ENCODE measurements at places on chromosomes 1 and 21.

DNA sequence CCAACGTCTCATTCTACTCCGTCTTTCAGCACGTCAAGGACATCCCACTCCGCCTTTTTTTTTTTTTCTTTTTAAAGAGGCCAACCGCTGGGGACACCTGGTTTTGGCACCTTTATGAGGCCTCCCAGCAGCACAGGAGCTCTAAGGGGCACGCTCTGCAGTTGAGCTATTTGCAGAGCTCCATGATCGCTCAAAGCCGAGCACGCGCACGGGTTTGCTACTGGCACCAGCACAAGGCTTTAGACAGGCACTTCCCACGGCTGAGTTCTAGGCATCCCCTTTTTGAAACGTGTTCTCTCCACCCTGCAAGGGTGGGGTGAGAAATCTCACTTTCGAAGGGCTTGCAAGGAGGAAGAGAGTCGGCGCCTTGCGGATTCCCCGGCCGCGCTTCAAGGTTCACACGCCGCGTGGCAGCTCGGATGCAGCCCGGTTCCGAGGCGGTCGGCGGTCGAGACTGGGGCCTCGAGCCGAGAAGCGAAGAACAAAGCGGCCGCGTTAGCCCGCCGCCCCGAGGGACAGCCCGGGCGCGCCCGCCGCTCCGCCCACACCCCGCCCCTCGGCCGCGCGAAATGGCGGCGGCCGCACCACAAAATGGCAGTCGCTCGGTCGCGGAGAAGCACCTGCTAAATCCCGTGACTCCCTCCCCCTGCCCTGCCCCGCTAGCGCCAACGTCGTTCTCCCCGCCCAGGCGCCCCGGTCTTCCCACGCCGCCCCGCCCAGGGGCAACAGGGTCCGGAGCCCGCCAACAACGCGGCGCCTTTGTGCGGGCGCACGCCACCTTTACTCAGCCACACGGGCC lies 12.9 kb upstream of the SPEN start:
- peak; percentile 81 for DNase-seq

- no peak for DNase-seq
Observed at GRCh38 chr1:186112280-186112679, 262.8 kb downstream of the TPR start.

GRCh38 chr1:61709908-61710289 lies 15.0 kb downstream of the TM2D1 start:
- no peak for DNase-seq

GRCh38 chr1:59289570-59289969 lies 7.3 kb upstream of the FGGY start:
- DNase-seq: no peak

DNA sequence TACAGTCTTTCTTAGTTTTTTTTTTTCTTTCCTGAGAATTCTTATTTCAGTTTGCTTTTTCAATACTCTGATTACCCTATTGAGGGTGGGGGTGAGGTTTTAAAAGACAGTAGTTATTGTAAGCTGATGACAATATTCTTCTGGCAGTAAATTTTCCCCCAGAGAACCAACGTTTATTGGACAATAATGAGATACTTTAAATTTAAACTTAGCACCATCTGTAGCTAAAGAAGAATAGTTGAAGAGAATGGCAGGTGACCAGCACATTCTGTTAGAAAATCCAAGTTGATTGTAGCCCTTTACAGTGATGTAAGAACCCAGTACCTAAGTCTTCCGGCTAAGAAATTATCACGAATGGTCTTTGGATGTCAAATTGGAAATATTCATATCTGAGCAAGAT lies 364.6 kb upstream of the LYPLAL1 start:
- no peak for DNase-seq

DNA sequence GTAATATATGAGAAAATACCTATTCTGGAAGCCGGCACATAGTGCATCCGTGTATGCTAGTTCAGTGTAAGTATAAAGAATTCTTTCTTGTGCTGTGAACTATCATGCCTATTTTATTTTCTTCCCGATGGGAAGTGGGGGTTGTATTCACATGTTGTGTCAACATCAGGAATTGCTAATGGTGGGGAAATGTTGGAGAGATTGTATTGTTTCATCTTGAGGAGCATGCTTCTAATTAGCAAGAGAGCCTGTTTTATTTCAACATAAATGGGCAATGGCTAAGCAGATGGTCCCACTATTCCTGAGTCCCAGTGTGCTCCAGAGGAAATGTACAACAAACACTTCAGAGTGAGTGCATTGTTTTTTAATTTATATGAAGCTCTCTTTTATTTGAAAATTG lies 485.2 kb downstream of the PLPP3 start:
- DNase-seq: no peak

DNA sequence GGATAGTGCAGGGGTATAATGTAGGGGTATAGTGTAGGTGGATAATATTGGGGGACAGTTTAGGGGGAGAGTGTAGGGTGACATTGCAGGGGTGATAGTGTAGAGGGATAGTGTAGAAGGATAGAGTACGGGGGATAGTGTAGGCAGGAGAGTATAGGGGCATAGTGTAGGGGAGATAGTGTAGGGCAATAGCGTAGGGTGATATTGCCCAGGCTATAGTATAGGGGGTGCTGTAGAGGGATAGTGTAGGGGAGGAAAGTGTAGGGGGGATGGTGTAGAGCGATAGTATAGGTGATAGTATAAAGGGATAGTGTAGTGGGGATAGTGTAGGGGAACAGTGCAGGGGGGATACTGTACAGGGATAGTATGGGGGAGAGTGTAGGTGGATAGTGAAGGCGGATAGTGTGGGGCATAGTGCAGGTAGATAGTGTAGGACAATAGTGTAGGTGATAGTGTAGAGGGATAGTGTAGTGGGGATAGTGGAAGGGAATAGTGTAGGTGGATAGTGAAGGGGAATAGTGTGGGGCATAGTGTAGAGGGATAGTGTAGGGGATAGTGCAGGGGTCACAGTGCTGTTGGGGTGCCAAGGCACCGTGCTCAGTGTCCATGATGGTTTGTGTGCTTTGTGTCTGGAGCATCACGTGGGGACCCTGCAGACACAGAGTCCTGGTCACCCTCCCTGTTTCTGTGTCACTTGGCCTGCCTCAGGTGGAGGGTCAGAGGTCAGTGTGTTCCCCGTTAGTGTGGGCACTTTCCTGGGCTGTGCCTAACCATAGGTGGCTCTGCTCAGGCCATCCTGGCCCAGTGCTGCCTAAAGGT lies 10.5 kb upstream of the ARF1 start:
- no peak for DNase-seq

- DNase-seq: no peak
Observed at GRCh38 chr1:202200669-202201068, 7.1 kb downstream of the LGR6 start.

GRCh38 chr1:78226784-78227183 lies 181.0 kb downstream of the GIPC2 start:
- no peak for DNase-seq

DNA sequence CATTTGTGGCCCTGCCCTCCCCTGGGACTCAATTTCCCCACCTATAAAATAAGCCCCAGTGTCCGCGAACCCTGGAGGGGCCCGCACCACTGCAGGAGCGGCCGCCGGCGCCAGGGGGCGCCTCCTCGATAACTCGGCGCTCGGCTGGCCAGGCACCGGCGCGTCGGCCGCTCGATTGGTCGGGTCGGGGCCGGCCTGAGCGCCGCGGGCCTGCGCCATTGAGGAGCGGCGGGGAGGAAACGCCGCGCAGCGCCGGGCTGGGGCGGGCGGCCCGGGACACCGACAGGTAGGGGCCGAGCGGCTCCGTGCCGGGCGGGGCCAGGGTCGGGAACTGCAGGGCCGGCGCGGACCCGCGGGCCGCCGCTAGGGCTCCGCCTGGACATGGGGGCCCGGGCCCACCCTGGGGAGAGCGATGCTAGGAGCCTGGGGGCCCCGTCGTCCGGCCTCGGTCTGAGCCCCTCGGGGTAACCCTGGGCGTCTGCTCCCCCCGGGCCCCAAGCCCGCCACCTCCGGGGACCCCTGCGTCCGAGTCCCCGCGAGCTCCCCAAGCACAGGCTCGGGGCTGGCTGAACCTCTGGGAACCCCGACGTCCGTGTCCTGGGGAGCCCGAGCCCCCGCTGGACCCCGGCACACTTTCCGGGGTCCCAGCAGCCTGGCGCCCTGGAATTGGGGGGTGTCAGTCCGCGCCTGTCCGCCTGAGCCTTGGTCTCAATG lies at the start of gene VPS13D:
TSS of gene VPS13D (plus strand) at position 196 of the 714 bp plus-strand sequence. CDS start 4,237 bp downstream, outside the sequence.
- DNase-seq: peak; percentile 61

DNA sequence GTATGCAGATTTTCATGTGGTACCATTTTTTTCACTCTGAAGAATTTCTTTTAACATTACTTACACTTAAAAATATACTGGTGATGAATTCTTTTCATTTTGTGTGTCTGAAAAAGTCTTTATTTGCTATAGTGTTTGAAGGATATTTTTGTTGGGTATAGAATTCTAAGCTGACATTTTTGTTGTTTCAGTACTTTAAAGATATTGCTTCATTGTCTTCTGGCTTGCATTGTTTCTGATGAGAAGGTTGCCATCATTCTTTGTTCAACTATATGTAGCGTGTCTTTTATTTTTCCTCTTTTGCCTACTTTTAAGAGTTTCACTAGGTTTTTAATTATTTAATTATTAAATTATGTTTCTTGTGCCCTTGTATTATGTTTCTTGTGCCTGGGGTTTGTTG lies 8.0 kb downstream of the HS2ST1 start:
- DNase-seq: no peak

DNA sequence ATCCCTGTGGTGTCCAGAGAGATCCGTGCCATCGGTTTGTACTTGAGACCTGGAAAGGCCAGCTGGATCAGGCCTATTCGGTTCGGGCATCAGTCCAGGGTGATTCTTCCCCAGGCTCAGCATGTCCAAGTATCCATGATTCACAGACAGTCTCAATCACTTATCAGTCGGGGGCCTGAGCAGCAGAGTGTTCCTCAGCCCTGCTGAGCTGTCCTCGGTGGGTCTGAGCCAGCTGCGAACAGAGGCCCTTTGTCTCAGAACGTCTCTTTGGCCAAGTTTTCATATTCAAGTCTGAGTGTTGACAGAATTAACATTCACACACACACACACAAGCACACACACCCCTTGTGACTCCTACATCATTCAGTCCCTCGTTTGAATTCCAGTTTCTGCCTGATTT lies 33.4 kb upstream of the OSBPL9 start:
- DNase-seq: no peak

DNA sequence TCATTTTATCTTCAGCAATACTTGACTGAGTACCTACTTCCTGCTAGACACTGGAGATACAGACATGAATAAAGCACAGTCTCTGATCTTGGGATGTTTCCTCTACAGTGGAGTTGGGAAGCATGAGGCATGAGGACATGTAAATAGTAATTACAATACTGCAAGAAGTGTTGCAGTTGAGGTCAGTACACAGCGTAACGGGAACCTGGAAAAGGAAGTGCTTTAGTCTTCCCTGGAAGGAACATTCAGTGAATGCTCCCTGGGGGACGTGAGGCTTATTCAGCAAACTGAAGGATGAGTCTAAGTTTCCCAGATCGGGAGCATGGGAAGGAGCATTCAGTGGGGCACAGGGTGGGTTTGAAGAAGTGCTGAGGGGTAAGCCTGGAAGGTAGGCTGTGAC lies 112.4 kb downstream of the PIK3R3 start:
- DNase-seq: no peak

DNA sequence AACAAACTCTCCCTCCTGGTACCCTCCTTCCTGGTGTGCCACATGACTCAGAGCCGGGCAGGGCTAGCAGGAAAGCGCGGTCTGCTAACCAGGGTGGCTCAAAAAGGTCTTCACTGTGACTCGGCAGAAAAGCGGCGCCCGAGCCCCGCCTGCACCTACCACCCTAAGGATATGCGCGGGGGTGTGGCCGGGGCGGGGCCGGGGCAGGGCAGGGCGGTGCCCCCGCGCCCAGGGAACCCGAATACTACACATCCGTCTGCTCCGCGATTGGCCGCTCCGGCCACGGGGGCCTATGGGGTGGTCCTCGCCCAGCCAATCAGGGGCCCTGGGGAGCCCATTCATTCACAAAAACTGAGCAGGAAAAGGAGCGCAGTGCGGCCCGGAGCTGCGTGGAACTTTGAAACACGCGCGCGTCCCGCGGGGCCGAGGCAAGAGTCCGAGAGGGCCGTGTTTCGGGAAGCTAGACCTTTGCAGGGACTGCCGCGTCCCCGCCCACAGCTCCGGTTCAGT lies 1.7 kb downstream of the LRP8 start:
- peak; percentile 89 for DNase-seq

GRCh38 chr1:38456531-38456876 lies 403.1 kb downstream of the RRAGC start:
- no peak for DNase-seq

- no peak for DNase-seq
Observed at GRCh38 chr1:33361532-33362235, 40.8 kb upstream of the A3GALT2 start.

- DNase-seq: no peak
Observed at GRCh38 chr1:30700528-30701257, 22.7 kb downstream of the MATN1 start.

DNA sequence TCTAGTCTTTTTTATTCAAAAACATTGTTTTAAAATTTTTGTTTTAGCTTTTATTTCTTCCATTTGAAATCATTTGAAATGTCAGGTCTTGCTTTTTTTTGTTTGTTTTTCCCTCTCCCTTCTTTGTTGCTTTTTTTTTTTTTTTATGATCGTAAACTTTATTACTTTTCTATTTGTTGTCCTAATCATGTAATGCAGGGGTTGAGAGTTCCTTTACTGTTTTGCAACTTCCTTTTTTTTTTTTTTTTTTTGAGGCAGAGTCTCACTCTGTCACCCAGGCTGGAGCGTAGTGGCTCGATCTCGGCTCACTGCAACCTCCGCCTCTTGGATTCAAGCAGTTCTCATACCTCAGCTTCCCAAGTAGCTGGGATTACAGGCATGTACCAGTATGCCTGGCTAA lies 24.8 kb downstream of the IVNS1ABP start:
- peak; percentile 62 for DNase-seq

DNA sequence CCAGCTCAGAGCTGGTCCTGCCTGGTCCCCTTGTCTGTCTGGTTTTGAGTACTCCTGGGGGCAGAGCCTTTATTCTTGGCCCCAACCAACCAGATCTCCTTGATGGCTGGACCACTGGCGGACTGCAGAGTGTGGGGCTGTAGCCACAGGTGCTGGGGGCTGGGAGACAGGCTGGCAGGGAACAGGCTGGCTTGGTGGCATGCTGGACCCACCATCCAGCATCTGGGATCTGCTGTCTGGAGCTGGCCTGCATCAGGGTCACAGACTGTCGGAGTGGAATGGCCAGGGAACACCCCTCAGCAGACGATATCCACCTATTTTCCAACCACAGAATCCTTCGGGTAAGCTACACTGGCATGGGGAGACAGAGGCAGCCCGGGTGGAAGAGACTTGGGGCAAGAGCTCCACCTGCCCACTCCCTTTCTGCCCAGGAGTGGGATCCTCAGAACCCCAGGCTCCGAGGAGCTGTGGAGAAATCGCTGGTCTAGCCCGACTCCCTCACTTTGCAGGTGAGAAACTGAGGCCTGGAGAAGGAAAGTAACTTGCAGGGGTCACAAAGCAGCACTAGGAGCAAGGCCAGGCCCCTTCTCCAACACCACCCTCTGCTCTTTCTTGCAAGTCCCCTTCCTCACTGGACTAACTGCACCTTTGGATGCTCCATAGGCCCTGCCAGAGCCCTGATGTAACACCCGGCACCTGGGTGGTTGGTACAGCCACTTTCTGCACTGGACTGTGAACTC lies 40.6 kb downstream of the TNNT2 start:
- no peak for DNase-seq

GRCh38 chr1:55310505-55310971 lies 95.4 kb upstream of the USP24 start:
- DNase-seq: no peak
